GM10248 (cell line): ENCODE measurements at places on chromosomes 3 and 15.

DNA sequence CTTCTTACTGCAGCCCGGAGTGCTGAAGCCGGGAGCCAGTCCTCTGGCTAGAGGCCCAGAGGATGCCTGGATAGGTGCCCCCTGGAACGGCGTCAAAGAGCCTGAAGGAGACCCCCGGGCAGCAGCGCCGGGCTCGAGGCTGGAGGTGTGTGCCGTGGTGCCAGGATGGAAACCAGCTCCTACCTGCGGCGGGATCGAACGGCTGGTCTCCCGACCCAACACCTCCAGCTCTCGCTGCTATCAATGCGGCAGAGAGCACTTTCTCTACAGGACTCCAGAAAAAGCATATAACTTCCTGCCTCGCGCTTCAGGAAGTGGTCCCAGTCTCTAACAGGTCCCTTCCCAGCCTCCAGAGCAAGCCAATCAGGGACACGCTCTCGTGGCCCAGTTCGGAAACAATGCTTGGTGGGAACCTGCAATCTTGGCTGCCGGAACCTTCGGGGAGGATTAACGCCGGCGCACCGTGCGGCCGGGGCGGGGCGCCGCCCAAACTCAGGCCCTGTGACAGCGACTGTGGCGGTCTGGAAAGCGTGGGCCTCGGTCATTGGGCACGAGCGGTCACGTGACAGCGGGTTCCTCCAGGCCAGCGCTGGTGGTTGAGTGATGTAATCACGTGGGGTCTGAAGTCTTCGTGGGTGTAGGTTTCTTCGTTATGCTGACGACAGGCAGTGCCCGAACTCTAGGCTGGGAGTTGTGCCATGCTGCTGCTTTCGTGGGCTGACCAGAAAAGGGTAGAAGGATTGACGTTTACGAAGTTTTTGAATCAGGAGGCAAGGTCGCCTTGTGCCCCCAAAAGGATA lies at the start of gene SLC33A1:
Gene SLC33A1, minus strand, starts transcription at position 287 of the 800 bp plus-strand sequence. CDS start 430 bp downstream, outside the sequence.
- peak; percentile 98 for DNase-seq

- DNase-seq: no peak
Measured at GRCh38 chr15:31273258-31273941, 53.2 kb upstream of the KLF13 start.

GRCh38 chr3:107765524-107765923 lies 242.8 kb downstream of the BBX start:
- no peak for DNase-seq

- no peak for DNase-seq
Measured at GRCh38 chr15:62903437-62903836, 139.1 kb upstream of the TPM1 start.

GRCh38 chr15:67094001-67094826 lies 28.8 kb downstream of the SMAD3 start:
- DNase-seq: no peak

GRCh38 chr3:10268116-10268515 lies 19.9 kb downstream of the TATDN2 start:
- no peak for DNase-seq

GRCh38 chr3:14773691-14774128 lies 45.1 kb upstream of the FGD5 start:
- no peak for DNase-seq

GRCh38 chr15:62099094-62099601 lies 32.4 kb downstream of the C2CD4A start:
- no peak for DNase-seq
